ENCODE measurements at places on chromosomes 16 and 17. TPM values are rescaled to one million over a fixed set of nuclear protein-coding genes. Genes with fewer than 3 reads are reported as not detected.
A peak's percentile ranks its signal among the peaks of the same experiment; 100 is the strongest.

Gene MFAP4
- 0.92 TPM for total RNA-seq

Gene ALG1
- 46.6 TPM for total RNA-seq

Gene PRAC1
- total RNA-seq = not detected

GRCh38 chr16:10737068-10737625 is 6.5 kb upstream of the NUBP1 start:
- peak; percentile 68 for DNase-seq

GRCh38 chr17:21283482-21284318 is 811 bp upstream of the MAP2K3 start:
- no peak for DNase-seq

DNA sequence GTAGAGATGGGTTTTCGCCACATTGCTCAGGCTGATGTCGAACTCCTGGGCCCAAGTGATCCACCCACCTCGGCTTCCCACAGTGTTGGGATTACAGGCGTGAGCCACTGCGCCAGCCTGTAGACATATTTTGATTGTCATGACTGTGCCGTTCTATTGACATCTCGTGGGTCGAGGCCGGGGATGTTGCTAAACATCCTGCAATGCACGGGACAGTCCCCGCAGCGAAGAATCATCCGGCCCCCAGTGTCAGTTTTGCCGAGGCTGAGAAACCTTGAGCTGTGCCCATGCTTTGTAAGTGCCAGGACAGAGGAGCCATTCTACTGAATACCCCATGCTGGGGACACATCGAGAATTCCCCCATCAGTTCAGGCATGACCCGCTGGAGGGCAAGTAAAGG is 69.1 kb upstream of the GSE1 start:
- DNase-seq = no peak

GRCh38 chr17:37766971-37767370 is 22.1 kb upstream of the HNF1B start:
- DNase-seq = no peak

DNA sequence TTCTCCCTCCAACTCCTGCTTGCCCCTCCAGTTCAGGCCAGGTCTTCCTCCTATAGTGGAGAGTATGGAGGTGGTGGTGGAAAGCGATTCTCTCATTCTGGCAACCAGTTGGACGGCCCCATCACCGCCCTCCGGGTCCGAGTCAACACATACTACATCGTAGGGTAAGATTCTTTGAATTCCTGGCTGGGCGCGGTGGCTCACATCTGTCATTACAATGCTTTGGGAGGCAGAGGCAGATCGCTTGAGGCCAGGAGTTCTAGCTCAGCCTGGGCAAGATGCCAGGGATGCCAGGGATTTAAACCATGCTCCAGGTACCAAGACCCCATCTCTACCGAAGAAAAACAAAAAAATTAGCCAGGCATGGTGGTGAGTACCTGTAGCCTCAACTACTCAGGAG is 1.4 kb downstream of the ZG16 start:
- DNase-seq = no peak

- no peak for DNase-seq
Measured at GRCh38 chr16:14292051-14292825, 221.1 kb downstream of the MRTFB start.

DNA sequence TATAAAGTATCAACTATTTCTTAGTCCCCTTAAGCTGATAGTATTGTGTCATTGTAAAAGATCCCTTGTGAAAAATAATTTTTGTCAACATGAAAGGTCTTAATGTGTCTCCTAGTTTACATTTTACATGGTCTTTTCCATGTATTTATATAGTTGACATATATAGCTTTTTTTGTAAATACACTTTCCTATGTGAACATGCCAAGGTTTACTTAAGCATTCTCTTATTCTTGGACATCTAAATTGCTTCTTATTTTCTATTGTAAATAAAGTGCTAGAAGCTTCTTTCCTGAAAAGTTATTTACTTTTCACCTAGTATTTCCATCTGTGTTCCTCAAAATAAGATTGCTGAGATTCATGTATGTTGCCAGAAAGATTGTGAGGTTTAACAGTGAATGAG is 29.3 kb downstream of the TENT4B start:
- no peak for DNase-seq

- DNase-seq = no peak
Measured at GRCh38 chr17:82449883-82450356, 632 bp downstream of the CYBC1 start.

- no peak for DNase-seq
Measured at GRCh38 chr16:89409161-89409711, 81.1 kb downstream of the ANKRD11 start.

- DNase-seq = no peak
Measured at GRCh38 chr16:1793578-1794220, at the start of gene IGFALS. IGFALS (minus strand) TSS chr16:1793705; CDS start chr16:1793652, 53 bp downstream.
